Frontal cortex (tissue), 4 donors: ENCODE measurements at places on chromosomes 16 and 17. TPM values are rescaled to one million over a fixed set of nuclear protein-coding genes. Genes with fewer than 3 reads are reported as not detected.

The SOX15 gene
- total RNA-seq = 1.2 TPM

The CSF3 gene
- not detected for total RNA-seq

The TPSD1 gene
- total RNA-seq = not detected

The MPO gene
- total RNA-seq = 1.2 TPM

The KRTAP9-4 gene
- total RNA-seq = not detected

The PNMT gene
- total RNA-seq = 3.7 TPM

The HSD17B1 gene
- total RNA-seq = 1.6 TPM

The PDIA2 gene
- 11.4 TPM for total RNA-seq

The TMEM170A gene
- 26.1 TPM for total RNA-seq

The PPY gene
- not detected for total RNA-seq

The PRAC1 gene
- total RNA-seq = not detected

The CHMP1A gene
- total RNA-seq = 81.9 TPM

The RAB26 gene
- 4.1 TPM for total RNA-seq

The PROCA1 gene
- 2.9 TPM for total RNA-seq

The CLEC18C gene
- total RNA-seq = 0.41 TPM

The KCNH4 gene
- total RNA-seq = 0.41 TPM

The TMEM88 gene
- total RNA-seq = 1.2 TPM

The GPR139 gene
- 2.4 TPM for total RNA-seq

The KLHL10 gene
- under 0.01 TPM for total RNA-seq

The UMOD gene
- not detected for total RNA-seq

The CPNE7 gene
- total RNA-seq = 15.1 TPM

The TBX2 gene
- 1.2 TPM for total RNA-seq

The FGF11 gene
- 5.3 TPM for total RNA-seq

The SMTNL2 gene
- total RNA-seq = 4.1 TPM

The METTL22 gene
- total RNA-seq = 7.7 TPM

The CLDN6 gene
- total RNA-seq = 0.41 TPM

The SPN gene
- total RNA-seq = under 0.01 TPM
